Calu3 (cell line): ENCODE measurements at places on chromosomes 11 and 22. TPM values are rescaled to one million over a fixed set of nuclear protein-coding genes. Genes with fewer than 3 reads are reported as not detected.

GRCh38 chr11:119774172-119774763 lies 45.3 kb upstream of the NECTIN1 start:
- peak; percentile 7 for DNase-seq

- DNase-seq = peak; percentile 40
Measured at GRCh38 chr11:33694346-33695050, 6.1 kb downstream of the C11orf91 start.

- peak; percentile 3 for DNase-seq
Measured at GRCh38 chr11:116109228-116109627, 605.0 kb upstream of the CADM1 start.

- no peak for DNase-seq
Measured at GRCh38 chr11:92596596-92597317, 372.1 kb downstream of the FAT3 start.

DNA sequence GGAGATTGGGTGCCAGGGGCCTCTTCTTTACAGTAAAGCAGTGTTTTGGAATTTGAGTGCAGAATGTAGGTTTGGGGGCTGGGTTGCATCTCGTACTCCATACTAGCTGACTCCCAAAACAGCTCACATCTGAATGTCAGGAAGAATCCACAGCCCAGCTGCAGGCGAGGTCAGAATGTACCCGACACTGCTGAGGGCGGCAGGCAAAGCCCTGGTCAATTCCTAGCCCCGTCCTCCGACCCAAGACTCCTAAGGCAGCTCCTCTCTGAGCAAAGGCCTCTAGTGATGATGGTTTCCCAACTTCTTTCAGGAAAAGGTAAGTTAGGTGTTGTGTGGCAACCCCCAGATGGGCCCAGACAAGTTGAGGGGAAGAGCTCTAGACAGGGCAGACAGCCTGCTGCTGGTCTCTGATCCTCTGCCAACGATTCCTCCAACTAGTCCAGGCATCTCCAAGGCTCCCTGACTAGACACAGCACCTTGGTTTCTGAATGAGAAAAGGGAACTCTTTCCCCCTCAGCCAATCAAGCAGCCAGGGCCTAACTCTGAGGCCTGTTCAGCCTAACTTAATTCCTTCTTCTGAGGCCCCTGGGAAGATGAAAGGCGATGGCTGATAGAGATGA lies 8.6 kb downstream of the LARGE2 start:
- DNase-seq = no peak

DNA sequence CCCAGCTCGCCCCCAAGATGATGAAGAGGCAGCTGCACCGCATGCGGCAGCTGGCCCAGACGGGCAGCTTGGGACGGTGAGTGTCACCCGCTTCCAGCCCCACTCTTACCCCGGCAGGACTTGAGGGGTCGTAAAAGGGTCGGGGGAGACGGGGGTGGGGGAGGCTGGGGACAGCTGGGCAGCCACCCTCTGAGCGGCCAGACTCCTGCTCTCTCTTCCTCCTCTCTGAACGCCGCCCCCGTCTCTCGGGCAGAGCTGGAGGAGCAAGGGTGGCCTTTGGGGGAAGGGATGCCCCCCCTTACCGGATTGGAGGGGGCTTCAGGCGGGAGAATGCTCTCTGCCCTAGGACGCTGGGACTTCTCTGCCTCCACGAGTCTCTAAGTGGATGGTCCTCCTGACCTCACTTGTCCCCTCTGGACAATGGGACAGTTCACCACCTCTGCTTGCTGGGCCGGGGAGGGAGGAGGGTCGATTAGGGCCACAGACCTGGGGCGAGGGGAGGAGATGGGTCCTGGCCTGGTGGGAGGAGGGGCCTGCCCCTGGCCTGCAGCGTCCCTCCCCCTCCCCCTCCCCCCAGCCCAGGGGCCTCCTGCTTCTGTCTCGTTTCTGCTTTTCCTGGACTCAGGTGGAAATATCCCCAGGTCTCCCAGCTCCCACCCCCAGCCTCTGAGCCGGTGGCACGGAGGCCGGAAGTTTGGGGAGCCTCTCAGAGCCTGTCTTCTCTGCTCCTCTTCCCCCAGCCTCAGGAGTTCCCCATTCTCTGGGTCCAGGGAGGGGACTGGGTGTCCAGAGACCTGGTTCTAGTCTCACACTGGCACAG lies 512 bp downstream of the SH3BP1 start:
- no peak for DNase-seq

DNA sequence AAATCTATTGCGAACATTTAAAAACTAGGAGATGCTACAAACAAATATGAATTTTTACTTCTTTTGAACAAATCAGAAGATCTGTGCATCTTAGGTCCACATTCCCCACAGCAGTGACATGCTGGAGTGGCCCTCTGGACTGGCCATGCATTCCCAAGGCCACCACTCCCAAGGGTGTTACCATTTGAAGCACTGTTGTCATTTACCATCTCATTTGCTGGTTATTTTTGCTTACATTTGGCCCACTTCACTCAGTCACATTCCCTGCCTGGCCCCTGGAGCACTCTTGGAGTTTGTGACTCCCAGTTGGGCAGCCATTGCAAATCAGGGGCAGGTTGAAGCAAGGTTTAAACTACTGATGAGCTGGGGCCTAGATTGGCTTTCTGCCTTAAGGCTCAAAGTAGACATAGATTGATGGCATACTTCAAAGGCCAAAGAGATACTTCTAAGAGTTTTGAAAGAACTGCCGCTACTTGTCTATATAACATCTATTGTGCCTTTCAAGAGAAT lies 8.5 kb upstream of the ZNRF3 start:
- no peak for DNase-seq

DNA sequence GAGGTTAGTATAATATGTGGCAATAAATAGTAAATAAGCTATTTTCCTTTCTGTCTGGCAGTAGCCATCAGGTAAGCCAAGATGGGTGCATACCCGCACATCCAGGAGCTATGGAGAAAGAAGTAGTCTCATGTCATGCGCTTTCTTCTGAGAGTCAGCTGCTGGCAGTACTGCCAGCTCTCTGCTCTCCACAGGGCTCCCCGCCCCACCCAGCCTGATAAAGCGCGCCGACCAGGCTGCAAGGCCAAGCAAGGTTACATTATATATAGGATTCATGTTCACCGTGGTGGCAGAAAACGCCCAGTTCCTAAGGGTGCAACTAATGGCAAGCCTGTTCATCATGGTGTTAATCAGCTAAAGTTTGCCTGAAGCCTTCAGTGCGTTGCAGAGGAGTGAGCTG lies 126.2 kb downstream of the ATG16L2 start:
- DNase-seq = no peak

DNA sequence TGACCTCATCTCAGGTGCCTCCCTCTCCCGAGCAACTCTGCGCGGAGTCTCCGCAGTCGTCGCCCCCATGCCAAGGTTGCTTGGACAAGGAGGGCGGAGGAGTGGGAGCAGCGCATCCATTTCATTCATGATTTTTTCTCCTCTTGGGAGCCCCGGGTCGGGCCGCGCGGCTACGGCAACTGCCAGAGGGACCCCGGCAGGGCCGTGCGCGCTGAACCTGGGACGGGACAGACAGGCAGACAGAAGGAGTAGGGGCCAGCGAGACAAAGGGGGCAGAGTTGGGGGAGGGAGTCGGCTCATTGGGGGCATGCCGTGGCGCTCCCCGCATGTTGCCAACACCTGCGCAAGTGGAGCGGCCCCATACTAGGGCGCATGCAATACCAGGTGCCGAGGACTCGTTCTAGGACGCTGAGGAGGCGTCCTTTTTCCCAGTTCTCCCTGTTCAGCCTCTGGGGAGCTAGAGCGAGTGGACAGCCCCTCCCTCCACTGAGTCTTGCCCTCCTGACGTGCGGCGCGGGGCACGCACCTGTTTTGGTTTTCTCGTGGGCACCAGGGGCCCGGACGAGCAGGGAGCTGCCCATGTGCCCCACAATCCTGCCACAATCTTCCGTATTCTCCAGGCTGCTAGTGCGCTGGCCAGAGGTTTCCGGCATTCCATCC lies 501 bp upstream of the PTPN5 start:
- no peak for DNase-seq

GRCh38 chr11:111440416-111441205 lies 61.5 kb upstream of the POU2AF1 start:
- DNase-seq = no peak

DNA sequence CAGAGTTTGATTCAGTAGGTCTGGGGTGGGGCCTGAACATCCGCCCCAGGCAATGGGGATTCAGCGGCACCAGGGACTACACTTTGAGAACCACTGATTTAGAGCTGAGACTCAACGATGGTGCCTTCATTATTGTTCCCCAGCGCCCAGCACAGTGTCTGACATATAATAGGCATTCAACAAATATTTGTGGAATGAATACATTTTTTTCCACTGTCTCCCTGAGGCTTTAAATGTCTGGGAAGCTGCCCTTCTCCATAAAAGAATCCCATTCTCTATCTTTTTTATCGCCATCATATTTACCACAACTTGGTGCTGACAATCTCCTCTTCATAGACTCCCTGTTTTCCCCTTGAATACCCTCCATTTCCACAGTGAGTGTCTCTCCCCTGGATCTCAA lies 23.6 kb upstream of the LMO2 start:
- DNase-seq = no peak

DNA sequence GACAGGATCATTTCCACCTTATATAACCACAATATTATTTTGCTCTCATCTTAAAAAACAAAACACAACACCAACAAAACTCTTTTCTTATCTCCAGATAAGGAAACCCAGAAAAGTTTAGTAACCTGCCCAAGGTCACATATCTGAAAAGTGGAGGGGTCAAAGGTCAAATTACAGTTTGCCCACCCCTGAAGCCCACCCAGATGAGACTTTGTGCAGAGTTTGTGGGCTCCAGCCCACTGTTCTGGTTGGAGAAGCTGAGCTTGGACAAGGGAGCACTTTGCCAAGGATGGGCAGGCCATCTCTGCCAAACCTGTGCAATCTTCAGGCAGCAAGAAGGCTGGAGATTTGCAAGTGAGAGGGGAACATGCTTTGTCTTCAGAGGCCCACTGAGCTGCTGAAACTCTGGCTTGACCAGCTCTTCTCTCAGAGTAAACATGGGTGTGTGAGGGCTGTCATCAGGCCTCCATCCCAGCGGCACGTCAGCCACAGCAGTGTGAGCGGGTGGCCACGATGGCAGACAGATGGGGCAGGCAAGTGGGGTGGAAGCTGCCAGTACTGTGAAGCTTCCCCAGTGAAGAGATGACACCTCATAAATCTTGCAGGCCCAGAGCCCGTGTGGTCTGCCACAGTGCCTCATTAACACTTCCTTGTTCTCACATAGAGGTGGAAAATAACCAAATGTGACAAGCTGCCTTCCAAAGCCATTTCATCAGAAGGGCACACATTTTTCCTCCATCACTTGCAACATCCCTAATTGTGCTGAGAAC lies 111.8 kb downstream of the CCDC81 start:
- DNase-seq = no peak

DNA sequence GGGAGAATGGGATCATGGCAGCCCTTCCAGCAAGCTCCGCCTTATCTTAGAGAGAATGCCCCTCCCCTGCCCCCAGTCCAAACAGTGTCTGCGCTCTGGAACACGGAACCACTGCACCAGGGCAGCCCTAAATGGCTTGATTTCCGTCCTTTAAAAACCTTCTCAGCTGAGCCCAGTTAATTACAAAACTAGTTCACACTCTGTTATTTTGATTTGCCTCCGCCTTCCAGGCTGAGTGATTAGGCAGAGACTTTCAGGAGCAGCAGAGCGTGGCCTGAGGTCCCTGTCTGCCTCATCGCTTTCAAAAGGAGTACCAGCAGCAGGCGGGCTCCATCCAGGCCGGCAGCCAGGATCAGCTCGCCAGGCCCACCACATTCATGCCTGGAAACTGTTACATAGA lies 313.0 kb downstream of the BRD1 start:
- DNase-seq = no peak

DNA sequence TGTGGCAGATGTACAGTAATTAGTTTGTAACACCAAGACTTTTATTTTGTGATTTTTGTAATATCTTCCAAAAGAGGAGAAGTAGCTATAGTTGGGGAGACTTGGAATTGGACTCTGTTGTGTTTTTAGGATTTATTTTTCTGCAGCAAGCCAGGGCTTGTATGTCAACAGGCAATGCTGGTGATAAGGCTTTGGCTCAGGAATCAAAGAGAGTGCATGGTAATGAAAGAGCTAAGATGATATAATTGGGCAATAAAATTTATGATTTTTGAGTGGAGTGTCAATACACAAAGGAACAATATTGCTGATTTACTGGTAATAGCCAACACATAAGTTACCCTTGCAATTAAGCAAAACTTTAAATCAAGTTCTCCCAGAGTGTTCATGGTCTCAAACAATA lies 452.9 kb downstream of the TMEM135 start:
- no peak for DNase-seq

DNA sequence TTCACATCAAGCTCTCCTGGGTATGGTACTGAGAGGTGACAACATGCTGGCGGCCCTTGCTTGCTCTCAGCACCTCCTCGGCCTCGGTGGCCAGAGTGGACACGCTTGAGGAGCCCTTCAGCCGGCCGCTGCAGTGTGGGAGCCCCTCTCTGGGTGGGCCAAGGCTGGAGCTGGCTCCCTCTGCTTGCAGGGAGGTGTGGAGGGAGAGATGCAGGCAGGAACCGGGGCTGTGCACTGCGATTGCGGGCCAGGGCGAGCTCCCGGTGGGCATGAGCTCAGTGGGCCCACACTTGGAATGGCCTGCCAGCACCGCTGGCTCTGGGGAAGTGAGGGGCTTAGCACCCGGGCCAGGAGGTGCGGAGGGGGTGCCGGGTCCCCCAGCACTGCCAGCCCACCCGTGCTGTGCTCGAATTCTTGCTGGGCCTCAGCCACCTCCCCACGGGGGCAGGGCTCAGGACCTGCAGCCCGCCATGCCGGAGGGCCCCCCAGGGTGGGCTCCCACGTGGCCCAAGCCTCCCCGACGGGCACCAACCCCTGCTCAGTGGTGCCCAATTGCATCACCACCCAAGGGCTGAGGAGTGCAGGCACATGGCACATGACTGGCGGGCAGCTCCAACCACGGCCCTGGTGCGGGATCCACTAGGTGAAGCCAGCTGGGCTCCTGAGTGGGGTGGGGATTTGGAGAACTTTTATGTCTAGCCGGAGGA lies 106.2 kb downstream of the RAB38 start:
- no peak for DNase-seq

- no peak for DNase-seq
Measured at GRCh38 chr11:3622521-3622920, 19.3 kb downstream of the ART5 start.

- DNase-seq = no peak
Measured at GRCh38 chr22:47299863-47300697, 537.6 kb downstream of the TBC1D22A start.

GRCh38 chr11:16278273-16278672 lies 78.1 kb downstream of the SOX6 start:
- DNase-seq = no peak

MB gene
- 0.37 TPM in 1 of 2 replicates, not detected in the other for total RNA-seq

HIKESHI gene
- 22.9 and 24.8 TPM in 2 replicates for total RNA-seq

TEX12 gene
- not detected in 2 replicates for total RNA-seq

ZNF280B gene
- 4.0 and 4.6 TPM in 2 replicates for total RNA-seq

MUC6 gene
- total RNA-seq = 0.73 and 4.6 TPM in 2 replicates

MS4A12 gene
- not detected in 2 replicates for total RNA-seq

KLHDC7B gene
- total RNA-seq = 1.6 and 3.0 TPM in 2 replicates
